ENCODE measurements at places on chromosomes 13 and 19. TPM values are rescaled to one million over a fixed set of nuclear protein-coding genes. Genes with fewer than 3 reads are reported as not detected.

DNA sequence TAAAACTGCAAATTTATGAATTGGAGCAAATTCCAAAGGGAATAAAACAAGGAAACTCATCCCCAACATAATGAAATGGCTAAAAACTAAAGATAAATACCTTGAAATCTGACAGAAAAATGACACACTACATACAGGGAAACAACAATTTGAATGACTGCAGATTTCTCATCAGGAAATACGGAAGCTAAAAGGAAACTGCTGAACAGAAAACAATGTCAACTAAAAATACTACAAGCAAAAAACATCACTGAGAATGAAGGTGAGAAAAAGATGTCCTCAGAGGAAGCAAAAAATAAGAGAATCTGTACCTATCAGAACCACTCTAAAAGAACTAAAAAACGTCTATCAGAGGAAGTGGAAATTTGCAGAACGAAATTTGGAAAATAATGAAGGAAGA lies 39.5 kb downstream of the ZSWIM9 start:
- DNase-seq: no peak

- DNase-seq: peak; percentile 99
Observed at GRCh38 chr19:38683393-38684077, 36.1 kb downstream of the ACTN4 start.

- DNase-seq: peak; percentile 44
Observed at GRCh38 chr19:8592231-8593009, 15.2 kb upstream of the MYO1F start.

HSPB6 gene
- total RNA-seq: 0.82 TPM

ANGPTL8 gene
- total RNA-seq: not detected

OR7D2 gene
- 0.41 TPM for total RNA-seq
